SK-MEL-5 (cell line): ENCODE measurements at places on chromosomes 3 and 15. TPM values are rescaled to one million over a fixed set of nuclear protein-coding genes. Genes with fewer than 3 reads are reported as not detected.

The PLXNB1 gene
- 4.9 and 7.4 TPM in 2 replicates for total RNA-seq

The TUSC7 gene
- total RNA-seq = not detected in 2 replicates

The SNUPN gene
- total RNA-seq = 35.4 and 39.2 TPM in 2 replicates

The WNT5A gene
- 1.2 and 1.3 TPM in 2 replicates for total RNA-seq

The FGF12 gene
- total RNA-seq = 21.8 and 32.5 TPM in 2 replicates

The DNAJC17 gene
- 23.5 and 26.9 TPM in 2 replicates for total RNA-seq

The SYNM gene
- 20.3 and 25.9 TPM in 2 replicates for total RNA-seq

The WDR93 gene
- 0.19 TPM in 1 of 2 replicates, not detected in the other for total RNA-seq

The SENP7 gene
- 10.7 and 12.1 TPM in 2 replicates for total RNA-seq

The NTRK3 gene
- total RNA-seq = 0.05 TPM in 1 of 2 replicates, not detected in the other

The TMEM207 gene
- 0.19 and 0.21 TPM in 2 replicates for total RNA-seq
